ENCODE measurements at places on chromosomes 16 and 17.

GRCh38 chr17:77322514-77323412, 182.0 kb downstream of the SEC14L1 start:
- DNase-seq: no peak

GRCh38 chr17:81517339-81518112, 4.9 kb upstream of the ACTG1 start:
- no peak for DNase-seq

DNA sequence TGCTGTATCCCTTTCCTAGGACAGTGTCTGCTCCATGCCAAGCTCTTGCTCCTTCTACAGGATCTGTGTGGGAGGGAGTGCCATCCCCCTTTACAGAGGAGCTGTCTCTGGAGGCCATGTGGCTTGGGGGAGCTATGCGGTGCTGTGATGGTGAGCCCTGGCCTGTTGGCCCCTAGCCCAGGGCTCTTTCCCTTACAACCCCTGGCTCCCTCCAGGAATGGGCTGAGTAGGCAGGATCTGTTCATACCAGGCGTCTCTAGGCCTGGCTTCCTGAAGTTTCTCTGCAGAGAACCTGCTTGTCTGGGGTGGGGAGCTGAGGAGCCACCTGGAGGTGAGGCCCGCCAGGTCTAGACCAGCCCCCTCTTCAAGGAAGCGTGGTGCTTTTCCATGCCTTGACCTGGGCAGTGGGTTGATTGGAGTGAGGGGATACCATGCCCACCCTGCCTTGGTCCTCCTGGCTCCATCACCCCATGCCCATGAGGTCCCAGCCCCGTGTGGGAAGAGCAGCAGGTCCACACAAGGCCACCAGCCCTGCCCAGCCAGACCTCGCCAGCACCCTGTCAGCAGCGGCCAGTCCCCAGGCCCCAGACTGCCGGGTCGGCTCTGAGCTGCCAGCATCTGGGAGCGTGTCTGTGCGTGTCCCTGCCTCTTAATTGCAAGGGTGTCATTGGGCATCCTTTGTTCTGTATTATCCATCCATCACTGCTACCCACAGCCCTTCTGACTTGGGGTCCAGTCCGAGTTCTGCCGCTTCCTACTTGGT, 14.7 kb downstream of the LLGL2 start:
- DNase-seq: no peak

GRCh38 chr17:214881-215331, 33.5 kb upstream of the DOC2B start:
- DNase-seq: no peak

DNA sequence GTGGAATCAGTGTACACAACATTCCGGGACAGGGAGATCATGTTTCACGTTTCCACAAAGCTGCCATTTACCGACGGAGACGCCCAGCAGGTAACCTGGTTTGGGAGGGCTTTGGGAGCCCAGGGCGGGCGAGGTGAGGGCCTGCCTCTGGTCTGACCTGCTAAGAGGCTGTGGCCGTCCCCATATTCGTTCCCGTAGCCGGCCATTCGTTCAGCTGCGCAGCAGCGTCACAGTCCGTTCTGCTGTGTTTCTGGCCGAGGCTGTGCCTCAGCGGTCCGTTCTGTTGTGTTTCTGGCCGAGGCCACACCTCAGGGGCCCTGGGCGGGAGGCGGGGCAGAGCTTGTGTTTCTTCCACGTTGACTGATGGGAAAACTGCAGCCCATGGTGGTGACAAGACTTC, 68.0 kb downstream of the OR1D5 start:
- no peak for DNase-seq

- DNase-seq: no peak
Observed at GRCh38 chr16:87806261-87806640, 40.5 kb upstream of the KLHDC4 start.

GRCh38 chr17:42901535-42902229, 1.1 kb downstream of the G6PC1 start:
- no peak for DNase-seq

DNA sequence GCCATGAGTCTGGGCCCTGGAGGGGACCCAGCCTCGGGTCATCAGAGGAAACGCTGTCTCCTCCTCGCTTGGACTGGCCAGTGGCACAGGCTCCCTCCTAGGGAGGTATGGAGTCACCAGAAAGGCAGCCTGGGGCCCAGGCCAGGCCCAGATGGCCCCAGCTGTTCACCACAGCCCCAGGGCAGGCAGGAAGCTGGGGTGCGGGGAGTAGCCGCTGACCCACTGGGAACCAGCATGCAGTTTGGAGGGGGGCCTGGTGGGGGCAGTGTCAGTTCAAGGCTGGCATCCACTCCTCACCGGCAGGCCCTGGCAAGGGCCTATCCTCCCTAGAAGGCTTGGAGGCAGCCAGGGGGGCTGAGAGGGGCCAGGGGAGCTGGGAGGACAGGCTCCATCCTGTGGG, 48.8 kb downstream of the SDK2 start:
- no peak for DNase-seq

DNA sequence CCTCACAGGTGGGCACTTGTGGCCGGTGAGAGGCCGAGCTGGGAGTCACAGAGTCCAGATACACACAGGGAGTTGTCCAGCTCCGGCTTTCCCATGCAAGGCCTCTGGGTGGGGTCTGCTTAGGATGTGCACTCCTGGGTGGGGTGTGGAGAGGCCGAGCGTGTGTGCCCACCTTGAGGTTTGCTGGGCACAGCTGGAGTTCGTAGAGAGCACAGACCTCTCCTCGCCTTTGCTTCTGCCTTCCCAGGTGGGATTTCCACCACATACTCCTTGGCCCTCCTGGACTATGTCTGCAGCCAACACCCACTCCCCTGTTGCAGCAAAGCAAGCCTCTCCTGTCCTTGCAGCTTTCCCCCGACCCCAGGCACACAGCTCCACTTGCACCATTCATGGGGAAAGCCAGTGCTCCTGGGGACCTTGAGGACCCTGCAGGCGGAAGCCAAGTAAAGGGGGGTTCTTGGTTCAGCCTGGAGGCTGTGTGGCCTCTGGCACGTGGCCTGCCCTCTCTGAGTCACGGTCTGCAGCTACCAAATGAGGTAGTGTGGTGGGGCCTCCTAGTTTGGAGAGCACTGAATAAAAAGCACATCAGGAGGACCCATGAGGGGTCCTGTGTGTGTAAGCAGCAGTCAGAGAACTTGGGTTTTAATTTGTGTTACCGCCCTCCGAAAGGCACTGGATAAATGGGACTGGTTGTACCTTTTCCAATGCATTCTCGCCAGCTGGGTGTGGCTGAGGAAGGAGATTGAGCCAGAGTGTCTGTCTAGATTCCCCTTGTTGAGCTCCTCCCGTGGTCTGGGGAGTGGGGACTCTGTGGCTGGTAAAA, 31.5 kb downstream of the MPRIP start:
- no peak for DNase-seq

DNA sequence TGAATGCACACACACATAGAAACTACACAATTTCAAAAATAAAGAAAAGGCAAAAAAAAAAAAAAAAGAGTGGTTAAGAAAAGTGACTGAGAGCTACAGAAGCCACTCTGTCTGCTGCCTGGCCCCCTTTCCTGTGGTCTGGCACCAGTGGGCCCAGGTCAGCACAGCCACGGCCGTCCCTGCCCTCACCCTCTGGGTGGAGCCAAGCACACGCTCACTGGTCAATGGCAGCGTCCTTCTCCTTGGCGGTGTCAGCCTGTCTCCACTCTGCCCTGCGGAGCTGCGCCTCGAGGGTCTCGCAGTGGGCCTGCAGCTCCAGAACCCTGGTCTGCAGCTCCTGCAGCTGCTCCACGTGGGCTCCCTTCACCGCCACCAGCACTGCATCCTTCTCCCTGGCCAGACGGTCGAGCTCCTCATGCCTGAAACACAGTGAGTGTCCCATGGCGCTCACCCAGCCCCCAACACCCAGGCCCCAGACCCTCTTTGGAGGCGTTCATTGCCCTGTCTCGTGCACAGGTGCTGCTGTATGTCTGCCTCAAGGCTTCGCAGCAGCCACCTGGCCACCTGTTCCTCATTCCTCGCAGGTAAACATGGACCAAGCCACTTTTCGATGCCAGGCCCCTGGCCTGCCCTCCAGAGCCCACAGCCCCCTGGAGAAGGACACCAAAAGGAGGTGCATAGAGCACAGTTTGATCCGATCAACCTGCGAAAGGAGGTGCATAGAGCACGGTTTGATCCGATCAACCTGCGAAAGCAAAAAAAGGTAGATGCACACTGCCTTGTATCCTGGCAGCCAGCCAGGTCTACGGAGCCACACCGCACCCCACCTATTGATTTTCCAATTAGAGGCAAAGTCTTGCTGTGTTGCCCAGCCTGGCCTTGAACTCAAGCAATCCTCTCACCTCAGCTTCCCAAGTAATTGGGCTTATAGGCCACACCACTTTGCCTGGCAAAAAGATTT, 24.4 kb downstream of the CCDC57 start:
- no peak for DNase-seq

- no peak for DNase-seq
Observed at GRCh38 chr16:71432906-71433305, 8.9 kb downstream of the TLE7 start.

- no peak for DNase-seq
Observed at GRCh38 chr16:65895906-65896305, 470.6 kb upstream of the CDH5 start.

- no peak for DNase-seq
Observed at GRCh38 chr16:49484451-49484849, 110.8 kb downstream of the C16orf78 start.

GRCh38 chr17:44202756-44203155, 3.1 kb upstream of the ATXN7L3 start:
- no peak for DNase-seq

DNA sequence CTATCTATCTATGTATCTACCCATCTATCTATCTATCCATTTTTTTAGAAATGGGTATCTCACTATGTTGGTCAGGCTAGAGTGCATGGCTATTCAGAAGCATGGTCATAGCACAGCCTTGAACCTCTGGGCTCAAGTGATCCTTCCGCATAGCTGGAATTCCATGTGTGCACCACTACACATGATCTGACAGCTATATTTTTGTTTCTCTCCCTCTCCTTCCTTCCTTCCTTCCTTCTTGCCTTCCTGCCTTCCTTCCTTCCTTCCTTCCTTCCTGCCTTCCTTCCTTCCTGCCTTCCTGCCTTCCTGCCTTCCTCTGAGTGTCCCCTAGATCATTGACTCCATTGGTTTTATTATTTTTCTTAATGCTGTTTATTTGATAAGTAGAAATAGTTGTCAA, 108.1 kb downstream of the HS3ST4 start:
- DNase-seq: no peak

- DNase-seq: no peak
Observed at GRCh38 chr17:64423881-64424280, 25.0 kb upstream of the MILR1 start.

GRCh38 chr17:55274355-55275255, 9.8 kb downstream of the HLF start:
- no peak for DNase-seq

GRCh38 chr17:44084131-44084538, 13.6 kb downstream of the G6PC3 start:
- no peak for DNase-seq

DNA sequence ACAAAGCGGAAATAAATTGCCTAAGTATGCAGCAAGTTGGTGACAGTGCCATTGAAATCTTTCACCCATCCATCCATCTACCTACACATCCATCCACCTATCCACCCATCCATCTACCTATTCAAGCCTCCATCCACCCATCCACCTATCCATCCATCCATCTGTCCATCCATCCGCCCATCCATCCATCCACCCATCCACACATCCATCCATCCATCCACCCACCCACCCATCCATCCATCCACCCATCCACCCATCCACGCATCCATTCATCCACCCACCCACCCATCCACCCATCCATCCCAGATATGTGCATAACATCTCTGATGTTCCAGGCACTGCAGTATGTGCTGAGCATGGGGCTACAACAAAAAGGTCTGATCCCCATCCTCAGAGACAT, 277.5 kb downstream of the IRF8 start:
- DNase-seq: no peak

GRCh38 chr17:45648642-45649041, 135.5 kb upstream of the CRHR1 start:
- DNase-seq: no peak

DNA sequence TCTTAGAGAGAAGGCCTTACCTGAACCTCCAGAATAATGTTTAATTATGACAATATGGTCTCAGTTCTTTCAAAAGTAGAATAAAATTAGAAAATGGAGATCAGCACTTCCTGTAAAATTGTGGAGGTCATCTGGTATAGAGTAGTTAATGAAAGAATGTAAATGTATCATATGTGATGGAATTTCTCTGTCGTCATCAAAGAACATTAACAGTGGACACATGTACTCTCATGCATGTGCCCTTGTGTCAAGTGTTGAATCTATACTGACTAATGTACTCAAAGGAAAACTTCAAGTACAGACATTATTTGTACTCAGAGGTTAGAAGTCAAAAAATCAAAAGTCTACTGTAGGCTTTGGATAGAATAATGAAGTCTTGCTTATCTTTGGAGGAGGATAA, 129.2 kb upstream of the MYOCD start:
- DNase-seq: no peak

GRCh38 chr17:65418622-65419021, 142.8 kb downstream of the AXIN2 start:
- no peak for DNase-seq

DNA sequence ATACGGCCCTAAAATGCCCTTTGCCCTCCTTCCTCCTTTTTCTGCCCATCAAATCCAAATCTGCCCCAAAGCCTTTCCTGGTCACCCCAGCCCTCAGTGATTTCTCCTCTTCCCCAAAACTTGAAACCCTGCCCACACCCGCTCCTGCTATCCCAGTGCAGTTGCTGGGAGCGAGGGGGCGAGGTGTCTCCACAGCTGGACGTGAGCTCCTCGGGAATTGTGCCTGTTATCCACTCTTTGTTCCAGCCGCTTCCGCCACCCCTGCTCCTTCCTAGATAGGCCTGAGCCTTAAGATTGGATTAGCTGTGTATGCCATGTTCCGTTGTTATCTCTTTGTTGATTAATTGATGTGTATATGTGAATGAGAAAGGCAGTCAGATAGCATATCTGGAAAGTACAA, 2.6 kb upstream of the KRT35 start:
- DNase-seq: no peak

DNA sequence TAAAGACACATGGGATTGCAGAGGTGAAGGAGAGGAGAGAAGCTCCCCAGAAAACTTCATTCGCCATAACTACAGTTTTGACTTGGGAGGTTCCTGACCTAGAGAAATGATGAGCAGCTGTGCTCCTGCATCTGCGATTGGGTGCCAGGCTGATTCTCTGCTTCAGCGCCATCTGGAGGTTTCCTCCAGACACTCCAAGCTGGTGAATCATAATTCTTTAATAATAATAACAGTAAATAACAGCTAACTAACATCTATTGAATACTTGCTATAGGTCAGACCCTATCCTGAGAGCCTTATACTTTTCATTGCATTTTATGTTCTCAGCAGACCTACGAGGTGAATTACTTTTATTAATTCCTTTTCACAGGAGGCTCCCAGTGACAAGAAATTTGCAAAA, 575.8 kb downstream of the TOX3 start:
- DNase-seq: no peak
